ENCODE measurements at places on chromosomes 2 and 18.

- no peak for DNase-seq
Measured at GRCh38 chr18:79851489-79851888, 53.8 kb downstream of the KCNG2 start.

GRCh38 chr2:229226382-229226781 is 44.7 kb downstream of the PID1 start:
- no peak for DNase-seq

DNA sequence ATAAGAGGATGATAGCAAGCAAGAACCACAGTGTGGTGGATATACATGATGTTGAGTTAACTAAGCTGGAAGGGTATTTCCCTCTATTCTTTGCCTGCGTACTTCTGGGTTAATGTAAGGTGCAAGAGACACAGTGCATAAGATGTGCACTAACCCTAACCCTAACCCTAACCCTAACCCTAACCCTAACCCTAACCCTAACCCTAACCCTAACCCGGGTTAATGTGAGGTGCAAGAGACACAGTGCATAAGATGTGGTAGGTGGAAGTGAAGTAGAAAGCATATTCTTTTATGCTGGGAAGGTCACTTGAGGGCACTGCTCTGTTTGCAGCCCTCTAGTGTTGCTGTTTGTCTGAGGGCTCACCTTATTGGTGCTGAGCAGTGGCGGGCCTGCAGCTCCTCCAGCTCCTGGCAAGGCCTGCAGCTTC is 181.5 kb upstream of the ITGA4 start:
- no peak for DNase-seq

- no peak for DNase-seq
Measured at GRCh38 chr18:7535436-7536205, 31.5 kb upstream of the PTPRM start.

DNA sequence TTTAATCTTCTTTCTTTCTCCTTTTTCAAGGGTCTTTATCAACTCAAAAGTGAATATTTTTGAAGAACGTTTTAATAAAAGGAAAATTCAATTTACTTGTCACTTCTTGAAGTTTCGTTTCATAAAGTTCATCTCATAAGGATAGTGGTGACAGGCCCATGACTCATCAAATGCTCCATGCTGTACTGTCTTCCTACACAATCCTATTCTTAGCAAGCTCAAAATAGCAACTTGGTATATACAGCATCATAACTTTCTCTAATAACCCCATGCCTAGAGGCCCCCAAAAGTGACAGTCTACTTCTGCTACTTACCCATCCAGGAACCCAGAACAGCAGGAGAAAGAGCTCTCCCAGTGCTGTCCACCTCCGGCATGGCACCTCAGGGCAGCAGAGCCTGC is 7.7 kb downstream of the FBXO15 start:
- no peak for DNase-seq

GRCh38 chr2:170098626-170099312 is 79.2 kb upstream of the MYO3B start:
- no peak for DNase-seq

- DNase-seq = peak; percentile 15
Measured at GRCh38 chr2:55120634-55121359, 70.5 kb upstream of the RTN4 start.

DNA sequence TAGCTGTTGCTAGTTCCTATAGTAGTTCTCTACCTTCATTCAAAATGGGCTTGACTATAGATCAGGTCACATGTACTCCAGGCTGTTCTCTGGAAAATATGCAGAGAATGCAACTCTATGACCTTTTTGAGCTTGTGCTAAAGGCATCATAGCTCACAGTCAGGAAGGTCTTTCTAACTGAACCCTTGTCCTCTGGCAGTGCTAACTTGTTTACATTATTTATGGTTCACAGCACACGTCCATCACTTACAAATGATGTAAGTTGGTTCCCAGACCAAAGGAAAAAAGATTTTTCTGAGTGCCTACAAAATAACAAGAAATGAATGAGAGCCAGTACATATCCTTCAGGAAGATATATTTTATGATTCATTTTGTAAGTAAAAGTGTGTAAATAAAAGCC is 236.1 kb downstream of the GCA start:
- DNase-seq = no peak
